Femur (tissue), 1 donor: ENCODE measurements at places on chromosomes 7 and 10.

DNA sequence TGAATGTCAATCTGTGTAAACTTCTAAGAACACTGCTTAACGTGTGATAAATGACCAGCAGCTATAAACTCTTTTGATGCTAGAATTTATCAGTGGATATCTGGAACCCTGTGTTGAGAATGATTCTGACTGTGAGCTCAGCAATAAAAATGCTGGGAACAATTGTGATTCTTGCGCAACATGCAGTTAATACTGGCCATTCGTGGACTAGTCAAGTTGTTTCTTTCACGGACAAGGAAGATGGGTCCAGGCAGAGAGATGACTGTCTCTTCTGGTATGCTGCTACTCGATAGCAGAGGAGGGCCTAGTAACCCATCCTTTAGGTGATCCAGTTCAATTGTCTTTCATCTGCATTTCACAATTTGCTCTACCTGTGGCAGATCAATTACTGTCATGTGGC, 394.8 kb upstream of the IGFBP3 start:
- DNase-seq: no peak

DNA sequence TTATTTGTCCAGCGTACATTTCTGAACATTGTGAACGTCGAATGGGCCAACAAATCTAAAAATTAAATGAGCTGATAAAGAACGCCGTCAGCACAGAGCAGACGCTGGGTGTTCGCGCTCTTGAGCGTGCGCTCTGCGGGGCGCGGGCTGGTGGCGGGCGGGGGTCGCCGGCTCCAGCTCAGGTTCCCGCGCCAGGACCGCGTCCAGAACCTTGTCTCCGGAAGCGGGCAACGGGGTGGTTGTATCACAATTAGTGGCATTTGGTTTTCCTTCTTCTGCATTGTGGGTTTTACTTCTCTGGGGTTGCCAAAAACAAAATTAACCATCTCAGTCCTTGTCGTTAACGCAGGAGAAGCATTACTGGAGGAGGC, 2.4 kb downstream of the CYP2E1 start:
- no peak for DNase-seq

DNA sequence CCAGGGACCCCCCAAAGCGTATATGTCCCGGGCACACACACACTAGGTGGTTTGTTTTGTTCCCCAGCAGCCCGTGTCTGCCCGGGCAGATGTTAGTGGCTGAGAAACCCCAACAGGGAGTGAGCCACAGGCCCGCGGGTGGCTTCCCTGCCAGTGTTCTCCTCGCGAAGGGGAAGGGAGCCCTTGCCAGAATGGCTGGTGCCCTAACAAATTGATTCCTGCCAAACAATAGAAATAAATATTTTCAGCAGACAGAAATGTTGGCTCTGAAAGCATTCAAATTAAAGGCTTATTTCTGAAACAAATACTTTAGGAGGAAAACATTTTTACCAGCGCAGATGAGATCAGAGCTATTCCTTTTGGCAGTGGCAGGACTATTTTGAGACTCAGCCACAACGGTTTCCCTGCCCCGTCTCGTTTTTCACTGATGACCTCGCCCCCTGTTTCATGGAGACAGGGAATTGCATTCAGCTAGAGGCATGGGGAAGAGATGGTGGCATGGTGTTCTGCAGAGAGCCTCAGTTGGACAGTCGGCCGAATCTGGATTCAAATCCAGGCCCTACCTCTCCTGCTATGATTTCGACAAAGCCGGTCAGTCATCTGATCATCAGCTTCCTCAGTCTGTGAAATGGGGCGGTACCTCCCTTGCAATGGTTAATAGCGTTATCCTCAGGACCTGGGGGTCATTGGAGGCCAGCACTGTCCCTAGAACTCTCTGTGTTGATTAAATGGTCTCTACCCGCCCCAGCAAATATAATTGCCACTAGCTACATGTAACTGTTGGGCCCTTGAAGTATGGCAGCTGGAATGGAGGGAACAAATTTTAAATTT, 84.5 kb downstream of the CUX1 start:
- DNase-seq: peak; percentile 60

DNA sequence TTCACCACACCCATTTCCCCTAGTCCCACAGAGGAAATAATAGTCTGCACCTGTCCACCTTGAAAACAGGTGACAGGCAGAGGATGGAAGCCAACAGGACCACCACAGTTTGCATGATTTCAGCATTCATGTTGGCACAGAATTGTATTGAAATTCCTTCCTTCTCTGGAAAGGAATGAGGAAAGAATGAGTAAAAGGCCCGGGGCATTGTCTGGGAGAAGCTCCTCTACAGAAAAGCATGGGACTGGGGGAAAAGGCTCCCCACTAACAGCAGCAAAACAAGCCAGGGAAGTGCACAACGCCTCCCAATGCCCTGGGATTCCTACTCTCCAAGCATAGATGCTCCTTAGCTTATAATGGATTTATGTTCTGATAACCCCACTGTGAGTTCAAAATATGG, 28.5 kb upstream of the TOMM7 start:
- no peak for DNase-seq

DNA sequence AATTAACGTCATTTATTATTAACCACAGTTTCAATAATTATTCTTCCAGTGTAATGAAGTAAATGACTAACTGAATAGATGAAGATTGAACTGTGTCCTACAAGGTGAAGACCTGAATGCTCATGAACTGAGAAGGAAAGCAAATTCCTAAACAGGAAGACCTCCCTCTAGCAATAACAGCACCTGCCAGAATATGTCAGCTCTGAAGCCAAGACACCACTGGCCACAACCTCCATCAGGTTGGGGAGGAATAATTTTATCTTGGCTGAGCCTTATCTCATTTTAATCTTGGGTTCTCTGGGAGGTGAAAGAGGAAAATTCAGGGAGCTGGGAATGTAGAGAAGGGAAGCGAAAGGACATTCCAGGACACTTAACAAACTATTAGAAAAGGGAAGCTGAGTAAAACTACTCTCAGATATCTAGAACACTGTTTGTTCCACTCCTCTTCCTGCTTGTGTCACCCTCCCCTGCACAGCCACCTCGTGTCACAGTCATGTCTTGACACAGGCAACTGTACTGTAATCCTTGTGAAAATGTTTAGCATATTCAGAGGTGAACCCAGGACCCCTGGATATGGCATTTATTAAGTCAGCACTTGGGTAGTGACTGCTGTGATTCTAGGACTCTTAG, 4.6 kb upstream of the SLC13A1 start:
- no peak for DNase-seq

DNA sequence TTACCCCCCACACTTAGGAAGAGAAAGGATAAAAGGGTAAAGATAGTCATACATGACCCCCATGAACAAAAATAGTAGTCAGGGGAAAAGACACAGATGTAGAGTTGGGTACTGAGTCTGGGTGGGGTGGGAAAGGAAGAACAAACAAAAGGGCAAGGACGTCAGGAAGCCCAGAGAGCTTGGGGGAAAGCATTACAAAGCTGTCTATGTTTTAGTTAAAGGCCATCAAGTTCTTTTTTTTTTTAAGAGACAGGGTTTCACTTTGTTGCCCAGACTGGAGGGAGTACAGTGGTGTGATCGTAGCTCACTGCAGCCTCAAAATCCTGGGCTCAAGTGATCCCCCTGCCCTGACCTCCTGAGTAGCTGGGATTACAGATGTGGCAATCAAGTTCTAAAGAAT, 98.4 kb upstream of the PDLIM1 start:
- no peak for DNase-seq

GRCh38 chr10:24168258-24169170, 40.4 kb upstream of the KIAA1217 start:
- no peak for DNase-seq

DNA sequence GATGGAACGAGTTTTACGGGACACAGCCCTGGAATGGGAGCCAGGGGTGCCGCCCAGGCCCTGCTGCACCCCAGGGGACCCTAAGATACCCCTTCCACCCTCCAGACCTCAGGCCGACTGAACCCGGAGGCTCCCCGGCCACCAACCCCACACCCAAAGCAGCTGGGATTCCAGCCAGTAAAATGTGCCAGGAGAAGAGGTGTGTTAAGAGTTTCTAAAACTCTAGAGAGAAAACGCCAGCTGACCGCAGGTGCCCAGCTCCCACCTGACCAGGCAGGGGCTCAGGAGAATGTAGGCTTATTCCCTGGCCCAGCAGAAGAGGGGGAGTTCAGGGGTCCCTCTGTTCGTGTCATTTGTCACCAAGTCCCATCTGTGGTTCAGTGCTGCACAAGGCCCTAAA, 17.5 kb downstream of the NUDT1 start:
- no peak for DNase-seq

DNA sequence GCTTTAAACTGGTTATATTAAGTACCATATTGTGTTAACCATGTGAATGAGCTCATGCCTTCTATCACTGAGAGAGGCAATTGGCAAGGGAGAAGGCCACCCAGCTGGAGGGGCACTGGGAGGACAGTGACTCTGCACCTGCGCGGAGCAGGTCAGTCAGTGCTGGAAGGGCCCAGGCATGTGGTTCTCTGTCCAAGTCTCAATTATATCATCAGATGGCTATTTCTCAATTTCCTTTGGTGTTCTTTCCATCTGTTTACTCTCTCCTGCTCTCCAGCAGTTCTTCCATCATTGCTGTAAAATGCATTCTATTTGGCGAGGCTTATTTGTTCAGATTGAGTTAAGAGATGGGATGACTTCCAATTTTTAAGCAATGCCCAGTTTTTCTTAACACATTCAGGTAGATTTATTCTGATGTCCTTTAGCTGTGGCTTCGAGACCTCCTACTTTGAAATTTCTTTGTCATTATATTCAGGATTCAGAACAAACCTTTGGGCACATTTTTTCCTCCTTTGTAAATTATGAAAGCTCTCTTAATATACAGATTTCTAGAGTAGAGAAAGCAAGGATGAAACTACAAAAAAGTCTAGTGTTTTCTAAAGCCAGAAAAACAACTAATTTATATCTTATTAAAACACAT, 159.3 kb downstream of the BMPER start:
- DNase-seq: peak; percentile 62

- DNase-seq: no peak
These were observed 23.9 kb downstream of the RNF133 start for GRCh38 chr7:122675011-122675410.

GRCh38 chr10:24858288-24859270, 93.8 kb downstream of the PRTFDC1 start:
- DNase-seq: no peak

- DNase-seq: no peak
These were observed 560.0 kb upstream of the KCND2 start for GRCh38 chr7:119712886-119713462.

DNA sequence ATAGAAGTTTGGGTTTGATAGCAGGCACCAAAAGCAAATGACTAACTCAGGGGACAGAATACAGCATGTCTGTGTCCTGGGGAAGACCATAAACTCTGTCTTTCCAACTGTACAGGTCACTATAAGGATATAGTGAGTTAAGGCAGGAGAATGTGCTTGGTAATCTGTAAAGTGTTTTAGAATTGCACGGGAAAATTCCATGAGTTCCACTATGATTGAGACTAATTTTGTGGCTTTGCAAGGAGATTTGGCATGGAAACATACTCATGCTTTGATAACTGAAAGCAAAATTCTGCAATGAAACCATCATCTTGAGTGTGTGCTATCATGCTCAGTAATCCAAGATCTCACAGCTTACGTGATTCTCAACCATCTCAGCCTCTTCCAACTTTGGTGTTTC, 152.6 kb downstream of the PKD1L1 start:
- no peak for DNase-seq

- peak; percentile 55 for DNase-seq
These were observed 15.9 kb downstream of the COL1A2 start for GRCh38 chr7:94410413-94411187.

- DNase-seq: no peak
These were observed 222.2 kb downstream of the KCNMA1 start for GRCh38 chr10:77415313-77415960.

DNA sequence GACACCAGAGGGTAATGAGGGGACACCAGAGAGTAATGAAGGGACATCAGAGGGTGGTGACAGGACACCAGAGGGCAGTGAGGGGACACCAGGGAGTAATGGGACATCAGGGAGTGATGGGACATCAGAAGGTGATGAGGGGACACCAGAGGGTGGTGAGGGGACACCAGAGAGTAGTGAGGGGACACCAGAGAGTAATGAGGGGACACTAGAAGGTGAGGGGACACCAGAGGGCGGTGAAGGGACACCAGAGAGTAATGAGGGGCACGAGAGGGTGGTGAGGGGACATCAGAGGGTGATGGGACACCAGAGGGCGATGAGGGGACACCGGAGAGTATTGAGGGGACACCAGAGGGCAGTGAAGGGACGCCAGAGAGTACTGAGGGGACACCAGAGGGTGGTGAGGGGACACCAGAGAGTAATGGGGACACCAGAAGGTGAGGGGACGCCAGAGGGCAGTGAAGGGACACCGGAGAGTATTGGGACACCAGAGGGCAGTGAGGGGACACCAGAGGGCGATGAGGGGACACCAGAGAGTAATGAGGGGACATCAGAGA, 10.6 kb downstream of the NACAD start:
- DNase-seq: no peak

- no peak for DNase-seq
These were observed 378.2 kb upstream of the PRKCQ start for GRCh38 chr10:6958254-6958653.

- DNase-seq: no peak
These were observed 97.6 kb upstream of the ZNF804B start for GRCh38 chr7:88661921-88662320.

- no peak for DNase-seq
These were observed 226.5 kb downstream of the RPS24 start for GRCh38 chr10:78260141-78260540.

- no peak for DNase-seq
These were observed 3.8 kb downstream of the BCCIP start for GRCh38 chr10:125827133-125827532.

DNA sequence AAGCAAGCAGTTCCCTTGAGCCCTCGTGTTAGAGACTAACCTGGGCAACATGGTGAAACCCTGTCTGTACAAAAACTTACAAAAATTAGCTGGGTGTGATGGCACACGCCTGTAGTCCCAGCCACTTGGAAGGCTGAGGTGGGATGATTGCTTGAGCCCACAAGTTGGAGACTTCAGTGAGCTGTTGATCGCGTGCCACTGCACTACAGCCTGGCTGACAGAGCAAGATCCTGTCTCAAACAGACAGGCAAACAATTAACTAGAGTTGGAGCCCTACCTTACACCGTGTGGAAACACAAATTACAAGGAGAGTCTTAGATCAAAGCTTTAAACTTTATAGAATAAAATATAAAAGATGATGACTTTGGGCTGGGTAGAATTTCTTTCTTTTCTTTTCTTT, 219.5 kb downstream of the CUX1 start:
- no peak for DNase-seq

- DNase-seq: no peak
These were observed 75.0 kb upstream of the CTBP2 start for GRCh38 chr10:125235093-125236069.

DNA sequence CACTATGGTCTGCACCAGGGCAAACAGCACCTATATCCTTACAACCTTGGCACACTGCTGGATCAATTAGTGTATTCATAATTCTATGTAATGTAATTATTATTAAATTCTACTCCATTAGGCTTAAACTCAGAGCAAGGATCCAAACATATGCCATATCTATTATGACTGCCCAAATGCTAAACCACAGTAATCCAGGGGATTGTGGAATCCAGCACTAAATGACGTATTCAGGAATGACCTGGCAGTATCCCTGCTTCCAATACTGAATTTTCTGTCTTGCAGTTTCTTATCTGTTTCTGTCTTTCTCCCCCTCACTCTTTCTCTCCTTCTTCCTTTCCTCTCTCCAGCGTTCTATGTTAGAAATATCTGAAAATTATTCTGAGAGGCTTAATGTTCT, 16.5 kb upstream of the UBE2D1 start:
- DNase-seq: no peak
